Stimulated activated CD8-positive, alpha-beta memory T cell treated with anti-CD3 and anti-CD28 coated beads, Interleukin-7, amount 100 ng/mL, for 1 hour (primary cell): ENCODE measurements at places on chromosomes 2 and 18.

- no peak for DNase-seq
Observed at GRCh38 chr2:2121887-2122286, 209.2 kb downstream of the MYT1L start.

GRCh38 chr2:143649226-143649740, 520.1 kb downstream of the ARHGAP15 start:
- DNase-seq, result no peak

- DNase-seq, result no peak
Observed at GRCh38 chr18:3715231-3716080, 265.5 kb downstream of the TGIF1 start.

GRCh38 chr18:32257084-32257785, 67.4 kb downstream of the MEP1B start:
- DNase-seq, result no peak

DNA sequence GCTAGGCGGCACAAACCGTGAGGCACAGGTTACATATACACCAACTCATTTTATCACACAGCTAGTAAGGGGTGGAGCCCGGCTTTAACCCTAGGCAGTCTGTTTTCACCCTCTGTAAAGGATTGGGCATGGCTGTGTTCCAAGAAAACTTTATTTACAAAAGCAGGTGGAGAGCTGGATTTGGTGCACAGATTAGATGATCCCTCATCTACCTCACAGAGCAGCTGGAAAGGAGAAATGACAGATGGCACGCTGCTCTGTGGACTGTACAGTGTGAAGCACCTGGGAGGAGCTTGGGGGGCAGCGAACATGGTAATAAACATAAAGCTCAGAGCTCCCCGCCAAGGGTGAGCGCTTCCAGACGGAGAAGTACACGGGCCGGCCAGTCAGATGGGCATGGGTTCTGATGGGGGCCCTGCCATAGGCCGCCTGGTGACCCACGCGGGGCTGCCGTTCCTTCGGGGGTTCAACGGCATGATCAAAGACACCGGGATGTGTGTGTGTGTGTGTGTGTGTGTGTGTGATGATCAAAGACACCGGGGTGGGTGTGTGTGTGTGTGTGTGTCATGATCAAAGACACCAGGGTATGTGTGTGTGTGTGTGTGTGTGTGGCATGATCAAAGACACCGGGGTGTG, 862 bp upstream of the TMEM177 start:
- DNase-seq, result no peak

- DNase-seq, result no peak
Observed at GRCh38 chr2:111149882-111150455, 29.3 kb downstream of the BCL2L11 start.

GRCh38 chr2:85110991-85111560, 22.1 kb upstream of the TCF7L1 start:
- DNase-seq, result no peak

- no peak for DNase-seq
Observed at GRCh38 chr2:236755278-236755840, 185.7 kb downstream of the ACKR3 start.

GRCh38 chr2:232497348-232497747, 9.7 kb upstream of the ECEL1 start:
- no peak for DNase-seq

DNA sequence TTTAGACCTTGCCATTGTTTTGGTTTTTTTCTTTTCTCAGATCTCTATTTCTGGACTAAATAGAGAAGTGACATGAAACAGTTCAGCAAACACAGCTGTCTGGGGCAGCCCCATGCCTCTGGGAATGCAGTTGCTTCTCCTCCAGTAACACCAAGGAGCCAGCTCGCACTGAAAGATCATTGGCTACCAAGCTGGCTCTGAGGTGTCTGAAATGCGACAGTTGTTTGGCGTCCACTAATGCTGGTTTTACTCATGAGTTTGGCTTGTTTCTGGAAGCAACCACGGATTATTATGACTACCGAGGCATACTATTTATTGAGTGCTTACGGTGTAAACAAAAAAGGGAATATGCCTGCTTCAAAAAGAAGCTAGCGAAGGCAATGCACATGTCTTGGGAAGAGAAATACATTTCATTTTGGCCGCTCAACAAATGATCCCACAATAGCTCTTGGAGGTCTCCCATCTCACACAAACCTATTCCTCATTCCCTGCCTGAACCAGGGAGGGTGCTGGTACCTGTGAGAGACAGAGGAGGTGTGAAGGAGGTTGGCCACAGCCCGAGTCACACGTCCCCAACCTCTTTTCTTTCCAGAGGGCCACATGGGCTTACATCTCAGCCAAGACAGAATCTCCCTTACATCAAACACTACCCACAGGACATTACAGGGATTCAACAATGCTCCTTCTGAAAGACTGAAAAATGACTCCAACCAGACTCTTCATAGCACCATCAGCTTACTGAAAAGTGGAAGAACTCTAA, 37.5 kb upstream of the NEB start:
- DNase-seq, result no peak

GRCh38 chr2:44333994-44334393, 27.3 kb downstream of the PREPL start:
- no peak for DNase-seq

GRCh38 chr2:104868505-104868866, 14.6 kb downstream of the POU3F3 start:
- no peak for DNase-seq

- DNase-seq, result no peak
Observed at GRCh38 chr2:214358506-214358905, 52.3 kb upstream of the VWC2L start.

DNA sequence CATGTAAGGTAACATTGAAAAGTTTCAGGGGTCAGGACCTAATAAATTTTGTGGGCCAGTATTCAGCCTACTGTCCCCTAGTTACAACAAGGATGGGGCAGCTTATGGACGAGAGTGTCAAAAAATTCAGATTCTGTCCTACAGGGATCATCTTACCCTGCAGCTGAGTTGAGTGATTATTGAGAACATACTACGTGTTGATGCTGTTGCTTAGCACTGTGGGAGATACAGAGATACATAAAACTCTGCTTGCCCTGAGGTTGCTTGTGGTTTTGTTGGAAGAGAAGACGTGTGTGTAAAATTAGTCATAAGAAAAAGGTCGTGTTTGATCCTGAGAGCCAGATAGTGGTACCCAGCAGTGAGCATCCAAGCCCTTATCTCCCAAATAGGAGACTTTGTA, 253.2 kb downstream of the NEDD4L start:
- DNase-seq, result no peak

DNA sequence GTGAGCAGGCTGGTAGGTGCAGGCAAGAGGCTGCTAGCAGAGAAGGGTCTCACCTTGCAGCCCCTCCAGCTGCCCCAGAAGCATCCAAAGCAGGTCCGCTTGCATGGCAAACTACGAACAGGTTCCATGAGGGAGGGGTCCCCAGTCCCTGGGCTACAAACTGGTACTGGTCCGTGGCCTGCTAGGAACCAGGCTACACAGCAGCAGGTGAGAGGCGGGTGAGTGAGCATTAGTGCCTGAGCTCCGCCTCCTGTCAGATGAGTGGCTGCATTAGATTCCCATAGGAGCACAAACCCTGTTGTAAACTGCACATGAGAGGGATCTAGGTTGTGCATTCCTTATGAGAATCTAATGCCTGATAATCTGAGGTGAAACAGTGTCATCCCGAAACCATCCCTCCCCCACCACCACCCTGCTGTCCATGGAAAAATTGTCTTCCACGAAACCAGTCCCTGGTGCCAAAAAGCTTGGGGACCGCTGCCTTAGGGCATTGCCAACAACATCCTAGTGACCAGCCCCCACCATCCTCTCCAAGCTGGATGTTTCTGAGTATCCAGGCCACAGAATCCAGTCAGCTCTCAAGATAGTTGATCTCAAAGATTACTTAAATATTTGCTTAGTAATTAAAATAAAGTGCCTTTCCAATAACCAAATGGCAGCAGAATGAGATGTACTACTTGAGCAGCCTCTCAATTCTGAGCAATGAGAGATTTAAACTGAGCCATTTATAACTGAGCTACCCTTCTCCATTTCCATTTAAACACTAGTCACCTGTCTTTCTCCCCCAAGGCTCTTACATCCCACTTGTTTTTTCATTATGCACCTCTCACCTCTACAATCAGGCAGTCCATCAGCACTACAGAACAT, 32.4 kb downstream of the LRP2 start:
- no peak for DNase-seq

DNA sequence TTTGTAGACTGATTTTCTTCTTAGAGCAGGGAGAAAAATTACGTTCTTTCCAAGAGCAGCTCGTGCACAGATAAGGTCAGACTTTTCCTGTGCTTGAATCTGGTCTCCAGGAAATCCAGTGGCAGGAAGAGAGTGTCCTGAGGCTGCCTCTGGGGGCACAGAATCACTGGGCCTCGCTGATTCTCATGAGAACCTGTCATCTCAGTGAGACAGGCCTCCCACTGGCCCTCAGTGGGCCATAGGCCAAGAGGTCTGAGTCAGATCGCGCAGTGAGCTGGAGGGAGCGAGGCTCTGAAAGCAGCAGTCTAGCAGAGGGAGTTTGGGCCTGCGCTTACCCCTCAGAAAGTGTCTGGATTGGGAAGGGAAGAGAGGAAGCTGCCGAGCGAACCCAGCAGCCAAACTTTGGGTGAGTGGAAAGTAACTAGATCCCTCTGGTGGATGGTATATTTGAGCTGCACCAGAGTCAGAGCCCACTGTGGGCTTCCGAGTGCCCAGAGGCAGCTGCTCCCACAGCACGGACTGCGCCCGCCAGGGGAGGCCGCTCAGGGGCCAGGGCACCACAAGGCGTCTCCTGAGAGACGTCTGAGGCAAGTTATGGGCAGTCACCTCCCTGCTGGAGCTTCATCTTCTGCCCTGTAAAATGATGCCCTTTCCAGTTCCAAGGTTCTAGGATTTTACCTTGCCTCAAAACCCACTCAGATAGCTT, 8.2 kb downstream of the GDF7 start:
- DNase-seq, result no peak

DNA sequence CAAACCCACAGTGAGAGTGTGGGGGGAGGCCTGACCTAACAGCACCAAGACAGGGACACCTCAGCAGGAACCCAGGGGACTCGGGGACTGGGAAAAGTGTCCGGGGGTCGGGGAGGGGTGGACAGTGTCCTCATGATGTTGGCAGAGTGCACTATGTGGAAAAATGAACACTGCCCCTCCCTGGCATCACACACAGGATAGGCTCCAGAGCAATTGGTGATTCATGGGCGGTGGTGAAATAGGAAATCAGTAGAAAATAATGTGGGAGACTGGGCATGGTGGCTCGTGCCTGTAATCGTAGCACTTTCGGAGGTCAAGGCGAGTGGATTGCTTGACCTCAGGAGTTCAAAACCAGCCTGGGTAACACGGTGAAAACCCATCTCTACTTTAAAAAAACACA, 3.6 kb upstream of the ANO7 start:
- DNase-seq, result no peak

DNA sequence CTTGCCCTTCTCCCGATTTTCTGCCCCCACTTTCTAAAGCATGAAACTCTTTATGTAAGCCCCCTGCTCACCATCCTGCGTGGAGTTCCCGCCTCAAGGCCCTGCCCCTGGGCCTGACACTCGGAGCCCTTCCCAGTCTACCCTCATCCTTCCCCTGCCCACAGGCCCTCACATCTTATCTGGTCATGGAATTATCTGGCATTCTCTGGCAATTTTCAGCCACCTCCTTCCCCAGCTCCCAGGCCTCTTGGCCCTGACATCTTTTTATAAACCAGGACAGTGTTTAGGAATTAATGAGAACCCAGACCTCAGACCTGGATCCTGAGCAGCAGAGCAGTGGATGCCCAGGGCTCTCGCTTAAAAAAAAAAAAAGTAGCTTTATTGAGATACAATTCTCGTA, 61.7 kb downstream of the BOLA3 start:
- no peak for DNase-seq

DNA sequence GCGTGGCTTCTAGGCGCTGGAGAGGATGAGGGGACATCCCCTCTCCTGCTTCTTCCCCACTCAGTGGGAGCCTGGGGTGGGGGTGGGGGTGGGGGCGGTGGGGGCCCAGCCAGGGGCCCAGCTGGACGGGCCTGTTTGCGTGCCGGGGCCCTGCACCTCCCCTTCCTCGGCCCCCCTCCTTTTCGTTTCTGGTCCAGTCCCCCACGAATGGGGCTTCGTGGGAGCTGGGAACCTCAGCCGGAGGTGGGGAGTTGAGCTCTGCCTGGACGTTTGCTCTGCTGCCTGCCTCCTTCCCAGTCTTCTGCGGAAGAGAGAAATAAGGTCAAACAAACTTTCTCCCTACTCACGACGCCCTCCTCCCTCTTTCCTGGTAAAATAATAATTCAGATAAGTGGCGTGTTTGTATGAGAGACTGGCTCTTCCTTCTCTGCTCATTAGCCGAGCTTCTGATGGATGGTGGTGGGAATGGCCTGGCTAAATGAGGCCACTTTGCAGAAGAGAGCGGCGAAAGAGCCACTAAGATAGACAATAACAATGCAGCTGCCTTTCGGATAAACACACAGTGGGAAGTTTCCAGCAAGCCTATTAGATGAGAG, 782 bp downstream of the MTA3 start:
- no peak for DNase-seq

DNA sequence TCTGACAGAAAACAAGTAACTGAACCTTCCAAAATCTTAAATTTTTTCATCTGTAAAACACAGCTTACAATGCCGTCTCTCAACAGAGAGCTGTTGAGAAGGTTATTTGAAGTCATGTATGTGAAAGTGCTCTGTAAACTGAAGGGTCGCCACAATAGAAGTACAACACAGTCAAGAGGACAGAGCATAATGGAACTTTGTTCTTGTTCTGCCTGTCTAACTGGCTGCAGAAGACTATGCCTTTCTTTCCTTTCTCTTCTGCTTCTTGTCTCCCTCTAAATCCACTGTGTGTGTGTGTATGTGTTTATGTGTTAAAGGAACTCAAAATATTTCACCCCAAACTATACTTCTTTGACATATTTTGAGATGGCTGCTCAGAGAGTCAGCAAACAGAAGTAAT, 365.8 kb upstream of the RND3 start:
- DNase-seq, result no peak

- DNase-seq, result no peak
Observed at GRCh38 chr2:85396531-85397470, 13.4 kb downstream of the CAPG start.

- DNase-seq, result no peak
Observed at GRCh38 chr18:79587226-79587741, 92.3 kb upstream of the CTDP1 start.

DNA sequence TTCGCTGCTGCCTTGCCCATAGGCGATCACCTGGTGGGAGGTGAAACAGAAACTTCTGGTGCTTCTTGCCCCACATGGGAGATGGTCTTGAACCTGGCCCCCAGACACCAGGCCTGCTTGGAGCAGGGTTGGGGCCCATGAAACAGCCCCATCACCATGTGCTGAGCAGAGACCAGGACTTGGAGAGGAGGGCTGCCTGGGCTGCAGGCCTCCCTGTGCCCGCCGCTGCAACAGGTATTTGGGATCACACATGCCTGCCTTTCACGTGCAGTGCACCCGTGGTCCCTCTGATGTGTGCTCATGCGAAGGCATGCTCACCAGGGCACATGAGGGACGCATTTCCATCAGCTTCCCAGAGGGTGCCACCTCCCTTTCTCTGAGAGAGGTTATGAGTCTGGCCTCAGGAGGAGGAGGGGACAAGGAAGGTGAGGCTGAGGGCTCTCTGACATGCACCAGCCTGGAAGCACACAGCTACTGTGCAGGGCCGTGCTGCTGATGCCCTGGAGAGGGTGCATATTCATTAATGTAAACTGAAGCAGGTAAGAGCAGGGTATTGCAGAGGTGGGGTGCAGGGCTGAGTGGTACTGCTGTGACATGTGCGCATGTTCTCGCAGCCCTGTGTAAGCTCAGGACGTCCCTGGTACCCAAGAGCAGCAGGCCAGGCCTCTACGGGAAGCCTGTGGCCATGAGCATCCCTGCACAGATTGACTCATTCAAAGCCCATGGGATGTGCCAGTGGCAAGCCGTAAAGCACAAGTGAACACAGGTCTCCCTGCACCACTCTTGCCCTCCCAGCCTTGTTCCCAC, 4.2 kb upstream of the OXER1 start:
- DNase-seq, result no peak

- DNase-seq, result no peak
Observed at GRCh38 chr2:145253492-145253891, 733.6 kb upstream of the ZEB2 start.
